ENCODE measurements at places on chromosomes 4 and X.

GRCh38 chr4:145644699-145645098 lies 25.5 kb downstream of the MMAA start:
- no peak for DNase-seq
- no peaks in the 10 kb centered on the region for H3K4me1 ChIP-seq
- no peaks in the 10 kb centered on the region for H3K36me3 ChIP-seq

DNA sequence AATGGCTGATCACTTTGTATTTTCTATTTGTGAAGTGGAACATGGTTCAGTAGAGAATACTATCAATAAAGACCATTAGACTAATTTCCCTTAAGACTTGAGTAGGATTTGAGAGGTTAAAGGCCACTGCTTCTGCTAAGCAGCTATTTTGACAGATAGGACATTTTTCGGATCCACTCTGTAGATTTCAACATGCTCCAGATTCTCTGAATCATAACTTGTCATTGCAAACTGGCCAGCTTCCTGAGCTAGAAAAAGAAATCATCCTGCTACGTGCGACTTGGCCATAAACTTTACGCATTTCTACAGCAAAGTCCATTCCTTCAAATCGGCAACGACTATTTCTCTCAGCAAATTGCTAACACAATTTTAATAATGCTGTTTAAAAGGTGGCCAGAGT lies 55.2 kb downstream of the MGST2 start:
- H3K27me3 ChIP-seq: no peaks in the 10 kb centered on the region
- H3K27ac ChIP-seq: no peak overlapping the region
- H3K36me3 ChIP-seq: no peaks in the 10 kb centered on the region
- H3K4me1 ChIP-seq: no peaks in the 10 kb centered on the region
- H3K4me3 ChIP-seq: no peak overlapping the region

DNA sequence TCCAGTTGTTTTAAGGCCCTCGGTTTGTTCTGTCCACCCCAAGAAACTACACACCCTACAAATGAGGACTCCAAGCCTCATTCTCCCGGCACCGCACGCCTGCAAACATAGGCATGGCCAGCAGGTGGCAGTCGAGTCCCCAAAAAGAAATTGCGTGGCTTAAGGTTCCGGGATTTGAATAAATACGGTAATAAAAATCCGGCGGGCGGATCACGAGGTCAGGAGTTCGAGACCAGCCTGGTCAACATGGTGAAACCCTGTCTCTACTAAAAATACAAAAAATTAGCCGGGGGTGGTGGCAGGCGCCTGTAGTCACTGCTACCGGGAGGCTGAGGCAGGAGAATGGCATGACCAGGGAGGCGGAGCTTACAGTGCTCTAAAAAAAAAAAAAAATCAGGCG lies 21.8 kb upstream of the CSF2RA start:
- no peak overlapping the region for H3K4me3 ChIP-seq
- H3K36me3 ChIP-seq: no peaks in the 10 kb centered on the region
- H3K27ac ChIP-seq: no peak overlapping the region
- H3K4me1 ChIP-seq: peaks cover 18% of the 10 kb centered on the region

GRCh38 chr4:144355811-144356757 lies 215.6 kb upstream of the GYPA start:
- H3K27ac ChIP-seq: no peak overlapping the region
- no peak overlapping the region for H3K4me3 ChIP-seq
- H3K27me3 ChIP-seq: no peaks in the 10 kb centered on the region
- no peaks in the 10 kb centered on the region for H3K36me3 ChIP-seq
- H3K4me1 ChIP-seq: no peaks in the 10 kb centered on the region

- no peak for DNase-seq
- H3K4me1 ChIP-seq: peaks cover 4% of the 10 kb centered on the region
- no peak overlapping the region for H3K27ac ChIP-seq
- no peaks in the 10 kb centered on the region for H3K36me3 ChIP-seq
- no peak overlapping the region for H3K4me3 ChIP-seq
- H3K27me3 ChIP-seq: no peaks in the 10 kb centered on the region
These were observed 50.0 kb downstream of the LGI2 start for GRCh38 chr4:24980740-24981139.

GRCh38 chr4:39255266-39255665 lies 72.9 kb downstream of the WDR19 start:
- H3K27me3 ChIP-seq: no peaks in the 10 kb centered on the region
- H3K4me3 ChIP-seq: no peak overlapping the region
- no peaks in the 10 kb centered on the region for H3K4me1 ChIP-seq
- DNase-seq: no peak

DNA sequence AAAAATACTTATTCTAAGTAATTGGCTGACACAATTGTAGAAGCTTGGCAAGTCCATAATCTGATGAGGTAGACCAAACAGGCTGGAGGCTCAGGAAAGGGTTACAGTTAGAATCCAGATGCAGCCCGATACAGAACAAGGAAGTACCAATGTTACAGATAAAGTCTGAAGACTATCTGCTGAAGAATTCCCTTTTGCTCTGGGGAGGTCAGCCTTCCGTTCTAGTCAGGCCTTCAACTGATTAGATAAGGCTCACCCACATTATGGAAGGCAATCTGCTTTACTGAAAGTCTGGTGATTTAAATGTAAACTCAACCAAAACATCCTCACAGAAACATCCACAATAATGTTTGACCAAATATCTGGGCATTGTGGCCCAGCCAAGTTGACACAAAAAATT lies 7.4 kb upstream of the DYNLT3 start:
- no peak for DNase-seq
- H3K4me1 ChIP-seq: no peaks in the 10 kb centered on the region
- no peaks in the 10 kb centered on the region for H3K27me3 ChIP-seq
- H3K27ac ChIP-seq: no peak overlapping the region
- H3K36me3 ChIP-seq: no peaks in the 10 kb centered on the region

DNA sequence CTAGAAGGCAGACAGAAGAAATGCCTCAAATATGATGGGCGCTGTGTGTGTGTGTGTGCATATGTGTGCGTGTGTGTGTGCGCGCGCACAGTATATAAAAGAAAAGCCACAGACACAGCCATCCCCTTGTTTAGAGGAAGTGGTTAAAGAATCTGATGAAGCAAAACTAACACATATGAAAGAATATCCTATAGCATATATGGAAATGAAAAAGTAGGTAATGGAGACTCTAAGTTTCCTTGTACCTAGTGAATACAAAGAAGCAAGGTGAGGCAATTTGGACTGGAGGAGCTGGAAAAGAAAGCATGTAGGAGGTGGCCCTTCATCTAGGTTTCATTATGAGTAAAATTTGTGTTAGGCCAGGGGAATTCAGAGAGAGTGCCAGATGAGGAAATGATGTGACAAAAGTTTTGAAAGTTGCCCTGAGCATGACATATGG lies 58.6 kb upstream of the MCF2 start:
- peak; percentile 50 for DNase-seq
- H3K4me3 ChIP-seq: no peak overlapping the region
- no peaks in the 10 kb centered on the region for H3K27me3 ChIP-seq
- no peak overlapping the region for H3K27ac ChIP-seq

DNA sequence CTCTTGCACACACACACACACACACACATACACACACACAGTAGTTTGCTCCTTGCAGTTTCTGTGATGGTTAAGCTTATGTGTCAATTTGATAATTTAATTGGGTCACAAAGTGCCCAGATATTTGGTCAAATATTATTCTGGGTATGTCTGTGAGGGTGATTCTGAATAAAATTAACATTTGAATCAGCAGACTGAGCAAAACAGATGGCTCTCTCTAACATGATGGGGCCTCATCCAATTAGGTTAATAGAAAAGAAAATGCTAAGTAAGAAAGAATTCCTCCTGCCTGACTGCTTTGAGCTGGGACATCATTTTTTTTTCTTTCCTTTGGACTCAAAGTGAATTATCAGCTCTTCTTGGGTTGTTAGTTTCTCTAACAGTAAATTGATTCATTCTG lies 191.2 kb upstream of the INTU start:
- no peak overlapping the region for H3K27ac ChIP-seq
- no peaks in the 10 kb centered on the region for H3K36me3 ChIP-seq
- no peaks in the 10 kb centered on the region for H3K27me3 ChIP-seq
- H3K4me3 ChIP-seq: no peak overlapping the region

DNA sequence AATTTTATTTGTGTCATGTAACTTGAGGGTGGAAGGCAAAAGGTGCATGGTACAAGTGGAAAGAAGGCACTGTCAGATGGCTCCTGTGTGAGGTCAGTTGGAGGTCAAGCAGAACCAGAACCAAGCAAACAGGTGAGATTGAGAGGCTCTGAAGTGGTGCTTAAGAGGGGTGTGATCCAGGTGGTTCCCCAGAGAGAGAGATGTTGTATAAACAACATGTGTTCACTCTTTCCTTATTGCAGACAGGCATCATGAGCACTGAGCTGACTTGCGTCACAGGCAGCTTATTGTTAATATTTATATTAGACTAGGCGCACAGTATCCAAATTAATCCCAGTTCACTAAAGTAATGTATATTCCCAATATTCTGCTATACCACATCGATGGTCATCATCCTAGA lies 56.8 kb downstream of the CXCL13 start:
- H3K36me3 ChIP-seq: no peaks in the 10 kb centered on the region
- H3K27me3 ChIP-seq: no peaks in the 10 kb centered on the region
- DNase-seq: no peak
- no peak overlapping the region for H3K4me3 ChIP-seq
- H3K4me1 ChIP-seq: no peaks in the 10 kb centered on the region

- no peaks in the 10 kb centered on the region for H3K4me1 ChIP-seq
- H3K36me3 ChIP-seq: no peaks in the 10 kb centered on the region
- H3K4me3 ChIP-seq: no peak overlapping the region
These were observed 445.5 kb upstream of the SPANXN1 start for GRCh38 chrX:144801786-144802185.

GRCh38 chr4:24781999-24782745 lies 13.2 kb upstream of the SOD3 start:
- DNase-seq: no peak
- no peaks in the 10 kb centered on the region for H3K4me1 ChIP-seq
- no peaks in the 10 kb centered on the region for H3K36me3 ChIP-seq
- H3K27me3 ChIP-seq: no peaks in the 10 kb centered on the region
- no peak overlapping the region for H3K27ac ChIP-seq

DNA sequence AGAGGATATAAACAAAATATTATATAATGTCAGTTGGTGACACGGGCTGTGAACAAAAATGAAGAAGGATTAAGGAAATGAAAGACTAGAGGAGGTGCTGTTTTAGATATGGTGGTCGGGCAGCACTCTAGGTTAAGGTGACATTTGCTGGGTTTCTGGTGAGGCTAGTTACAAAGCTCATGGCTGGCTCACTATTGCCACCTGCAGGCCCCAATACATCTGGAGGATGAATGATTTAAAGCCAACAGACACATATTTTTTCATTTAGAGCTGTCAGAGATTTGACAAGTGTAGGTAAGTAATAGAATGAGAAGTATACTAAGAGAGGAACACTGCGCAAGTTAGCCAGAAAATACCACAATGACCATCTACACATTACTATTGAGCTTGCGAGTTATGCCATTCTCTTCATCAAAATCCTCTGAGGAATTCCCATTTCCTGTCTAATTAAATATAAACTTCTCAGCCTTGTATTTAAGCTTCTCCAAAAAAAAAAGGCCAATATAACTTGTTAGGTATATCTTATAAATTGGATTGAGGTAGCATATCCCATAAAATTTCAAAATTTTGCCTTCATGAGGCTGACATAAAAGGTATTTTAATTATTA lies 6.4 kb upstream of the FGG start:
- DNase-seq: no peak
- no peak overlapping the region for H3K27ac ChIP-seq
- no peaks in the 10 kb centered on the region for H3K4me1 ChIP-seq
- H3K4me3 ChIP-seq: no peak overlapping the region

DNA sequence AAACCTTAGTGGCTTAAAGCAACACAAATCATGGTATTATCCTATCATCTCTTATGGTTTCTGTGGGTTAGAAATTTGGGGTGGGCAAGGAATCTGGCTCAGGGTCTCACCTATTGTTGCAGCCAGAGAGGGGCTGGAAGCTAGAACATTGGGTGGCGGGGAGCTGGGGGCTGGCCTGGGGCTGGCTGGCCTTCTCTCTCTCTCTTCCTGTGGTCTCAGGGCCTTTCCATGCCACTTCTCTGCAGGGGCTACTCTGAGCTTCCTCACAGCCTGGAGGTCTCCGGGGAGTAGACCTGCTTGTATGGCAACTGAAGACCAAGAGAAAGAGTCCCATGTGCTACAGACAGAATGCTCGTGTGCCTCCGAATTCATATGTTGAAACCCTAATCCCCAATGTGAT lies 10.7 kb upstream of the XPNPEP2 start:
- no peak overlapping the region for H3K27ac ChIP-seq
- H3K4me1 ChIP-seq: peaks cover 5% of the 10 kb centered on the region
- H3K27me3 ChIP-seq: no peaks in the 10 kb centered on the region
- H3K4me3 ChIP-seq: no peak overlapping the region
- no peaks in the 10 kb centered on the region for H3K36me3 ChIP-seq

- H3K4me3 ChIP-seq: peak overlapping the region; percentile 67
- H3K27me3 ChIP-seq: no peaks in the 10 kb centered on the region
These were observed 5.3 kb downstream of the GAGE10 start for GRCh38 chrX:49308604-49309269.

DNA sequence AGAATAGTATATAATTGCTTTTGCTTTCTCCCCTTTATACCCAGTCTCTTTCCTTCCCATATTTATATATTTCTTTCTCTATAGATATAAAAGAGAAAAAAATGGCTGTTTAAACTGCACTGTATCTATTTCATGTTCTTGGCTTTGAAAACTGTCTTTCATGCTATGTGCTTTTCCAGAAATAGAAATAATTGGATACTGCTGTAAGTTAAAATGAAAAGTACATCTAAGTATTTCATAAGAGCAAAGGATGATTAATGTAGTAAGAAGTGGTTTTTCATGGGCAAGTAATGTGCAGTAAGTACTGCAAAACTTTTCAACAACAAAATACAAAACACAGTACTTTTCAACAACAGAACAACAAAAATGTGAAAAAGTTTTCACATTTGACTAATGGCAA lies 237.9 kb downstream of the SNCA start:
- no peaks in the 10 kb centered on the region for H3K4me1 ChIP-seq
- no peak overlapping the region for H3K27ac ChIP-seq
- no peak overlapping the region for H3K4me3 ChIP-seq
- no peaks in the 10 kb centered on the region for H3K36me3 ChIP-seq
- no peaks in the 10 kb centered on the region for H3K27me3 ChIP-seq
- no peak for DNase-seq

DNA sequence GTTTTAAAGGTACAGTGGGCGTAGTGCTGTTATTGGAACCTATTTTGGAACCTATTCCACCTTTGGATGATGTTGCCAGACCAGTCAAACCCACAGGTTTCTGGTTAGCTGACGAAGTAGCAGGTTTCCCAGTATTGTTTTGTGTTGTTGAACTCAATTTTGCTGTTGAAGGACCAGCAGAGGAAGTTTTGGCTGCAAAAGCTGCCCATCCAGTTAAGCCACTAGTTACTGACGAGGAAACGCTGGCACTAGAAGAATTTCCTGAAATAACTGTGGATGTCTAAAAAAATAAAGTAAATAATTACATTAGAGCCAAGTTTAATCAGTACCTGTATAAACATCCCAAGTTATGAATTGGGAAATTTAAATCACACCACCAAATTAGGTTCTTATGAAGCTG lies 25.5 kb downstream of the INTS12 start:
- H3K4me1 ChIP-seq: no peaks in the 10 kb centered on the region
- H3K36me3 ChIP-seq: no peaks in the 10 kb centered on the region
- H3K4me3 ChIP-seq: no peak overlapping the region
- no peak for DNase-seq
- H3K27me3 ChIP-seq: no peaks in the 10 kb centered on the region

Measured in CD8-positive, alpha-beta memory T cell (primary cell).